ENCODE measurements at places on chromosomes 3 and 15.
A peak's percentile ranks its signal among the peaks of the same experiment; 100 is the strongest.

- peak; percentile 71 for DNase-seq
Observed at GRCh38 chr3:69791106-69791505, 51.8 kb downstream of the MITF start.

- DNase-seq: no peak
Observed at GRCh38 chr3:29168696-29169095, 112.2 kb upstream of the RBMS3 start.

DNA sequence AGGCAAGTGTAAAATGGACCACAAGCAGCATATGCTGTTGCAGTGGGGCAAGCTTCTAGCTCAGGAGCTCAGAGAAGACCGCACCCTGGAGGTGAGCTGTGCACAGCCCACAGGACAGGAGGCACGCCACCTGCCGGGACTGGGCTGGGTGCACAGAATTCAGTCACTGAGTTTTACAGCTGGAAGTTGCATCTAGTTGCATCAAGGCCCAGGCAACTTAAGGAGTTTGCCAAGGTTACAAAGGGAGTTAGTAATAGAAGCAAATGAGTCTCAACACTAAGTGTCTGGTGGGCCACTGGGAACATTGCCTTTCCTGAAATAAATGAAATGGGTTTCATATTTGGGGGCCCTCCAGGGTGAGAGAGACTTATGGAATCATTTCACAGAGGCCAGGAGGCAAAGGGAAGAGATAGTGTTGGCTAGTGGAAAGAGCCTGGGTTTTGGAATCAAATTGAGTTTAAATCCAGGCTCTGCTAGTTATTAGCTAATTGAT lies 36.0 kb upstream of the TIMP4 start:
- DNase-seq: no peak

DNA sequence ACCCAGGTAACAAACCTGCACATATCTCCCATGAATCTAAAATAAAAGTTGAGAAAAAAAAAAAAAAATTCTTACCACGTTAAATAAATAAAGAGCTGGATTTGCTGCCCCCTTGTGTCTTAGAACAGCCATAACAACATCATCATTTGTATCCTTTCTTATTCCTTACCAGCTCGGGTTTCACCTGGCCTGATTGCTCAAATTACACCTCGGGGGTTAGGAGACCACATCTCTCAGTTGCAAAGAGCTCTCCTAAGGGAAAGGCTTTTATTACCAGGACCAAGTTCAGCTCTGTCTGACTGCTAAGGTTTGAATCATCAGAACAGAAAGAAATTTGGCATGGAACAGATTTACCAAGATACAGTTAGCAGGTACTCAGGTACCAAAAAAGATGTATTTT lies 25.8 kb upstream of the RPL39L start:
- peak; percentile 74 for DNase-seq

GRCh38 chr3:67809370-67809935 lies 155.0 kb upstream of the SUCLG2 start:
- no peak for DNase-seq

DNA sequence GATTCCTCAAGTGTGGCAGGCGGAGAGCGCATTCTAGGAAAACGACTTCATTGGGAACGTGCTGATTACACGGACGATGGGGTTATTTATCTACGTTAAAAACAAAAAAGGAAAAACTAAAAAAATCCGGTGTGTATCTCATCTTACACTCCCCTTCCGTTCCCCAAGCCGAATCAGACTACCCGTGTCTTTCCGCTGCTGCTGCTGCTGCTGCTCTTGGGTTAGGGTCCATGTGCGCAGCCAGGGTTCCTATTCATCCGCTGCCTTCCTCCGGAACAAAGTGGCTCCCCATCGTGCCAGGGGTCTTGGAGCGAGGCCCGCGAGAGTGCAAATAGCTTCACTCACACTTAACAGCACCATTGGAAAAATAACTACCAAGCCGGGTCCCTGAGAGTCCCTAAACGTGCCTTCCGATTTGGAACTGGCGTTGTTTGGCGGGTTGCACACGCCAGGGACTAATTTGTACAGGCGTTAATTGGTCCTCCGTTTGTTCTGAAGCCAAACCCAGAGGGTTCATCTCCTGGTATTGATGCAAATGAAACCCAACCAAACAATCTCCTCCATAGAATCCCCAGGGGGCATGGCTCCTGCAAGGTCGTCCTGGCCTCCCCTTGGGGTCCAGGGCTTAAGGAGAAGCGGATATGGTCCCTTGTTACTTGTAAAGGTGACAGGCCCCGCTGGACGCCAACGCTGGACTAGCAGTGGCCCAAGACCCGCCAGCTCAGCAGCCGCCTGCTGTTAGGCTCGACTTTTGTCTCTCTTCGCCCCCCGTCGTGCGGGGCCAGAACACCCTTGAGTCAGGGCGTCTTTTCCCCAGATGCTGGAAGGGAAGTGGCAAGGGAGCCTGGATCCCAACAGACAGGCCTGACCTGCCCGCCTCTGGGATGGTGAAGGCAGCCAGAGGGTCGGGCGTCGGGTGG lies 11.0 kb upstream of the ONECUT1 start:
- DNase-seq: no peak

DNA sequence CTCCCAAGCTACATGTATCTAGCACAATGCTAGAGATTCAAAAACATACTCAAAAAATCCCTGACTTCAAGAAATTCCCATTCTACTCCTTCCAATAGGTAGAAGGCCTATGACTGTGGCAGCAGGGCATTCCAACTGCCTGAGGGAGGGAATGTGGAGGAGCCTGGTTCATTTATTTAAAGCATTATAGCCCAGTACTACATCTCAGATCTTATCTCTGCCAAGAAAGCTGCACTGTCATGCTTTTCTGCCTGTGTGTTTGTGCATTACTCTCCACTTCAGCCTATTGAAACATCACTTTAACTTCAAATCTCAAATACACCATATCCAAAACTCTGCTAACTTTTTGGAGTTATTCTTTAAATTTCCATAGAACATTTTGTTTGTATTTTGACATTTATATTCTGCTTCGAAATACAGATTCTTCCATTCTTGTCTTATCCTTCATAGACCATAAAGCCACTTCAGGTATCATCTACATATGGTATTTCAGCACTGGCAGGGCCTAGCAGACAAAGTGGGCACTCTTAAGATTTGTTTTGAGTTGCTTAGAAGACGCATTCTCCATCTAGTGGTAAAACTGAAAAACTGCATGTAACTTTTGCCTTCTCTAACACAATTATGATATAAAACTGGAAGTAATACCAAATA lies 59.1 kb upstream of the NEDD4 start:
- DNase-seq: peak; percentile 75

Measured in ELR (cell line).